Stimulated activated CD8-positive, alpha-beta memory T cell treated with anti-CD3 and anti-CD28 coated beads, Interleukin-4, amount 100 ng/mL, for 1 hour (primary cell): ENCODE measurements at places on chromosomes 6 and 20.

GRCh38 chr6:147603392-147604081 lies 95.0 kb downstream of the SAMD5 start:
- no peak for DNase-seq

GRCh38 chr6:127606131-127606562 lies 29.2 kb downstream of the C6orf58 start:
- no peak for DNase-seq

DNA sequence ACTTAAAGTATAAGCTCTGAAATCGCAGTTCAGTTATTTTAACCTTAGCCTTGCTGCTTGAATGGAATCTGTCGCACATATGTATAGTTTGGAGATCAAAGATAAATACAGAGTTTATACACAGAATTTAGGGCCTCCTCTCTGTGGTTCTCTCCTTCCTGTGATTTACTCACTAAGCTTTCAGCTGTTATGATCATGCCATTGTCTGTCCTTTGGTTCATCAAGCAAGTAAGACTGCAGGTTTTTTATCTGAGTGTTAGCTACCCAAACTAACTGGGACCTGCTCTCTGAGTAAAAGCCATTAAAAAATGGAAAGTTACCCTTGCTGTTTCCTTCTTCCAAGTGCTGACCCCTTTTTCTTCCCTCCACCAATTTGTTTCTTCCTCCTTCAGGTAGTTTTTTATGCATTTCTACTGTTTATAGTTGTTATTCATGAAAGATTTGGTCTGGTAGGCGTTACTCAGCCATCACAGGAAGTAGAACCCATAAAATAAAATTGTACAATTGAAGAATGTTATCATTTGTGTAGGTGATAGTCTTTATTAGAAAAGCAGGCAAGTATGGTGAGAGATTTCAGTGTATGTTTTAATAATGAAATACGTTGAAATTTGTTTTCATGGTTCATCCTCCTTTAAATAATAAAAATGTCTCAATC lies 33.7 kb upstream of the SUMO4 start:
- DNase-seq, result no peak

GRCh38 chr6:7540595-7540994 lies 876 bp upstream of the DSP start:
- DNase-seq, result no peak

DNA sequence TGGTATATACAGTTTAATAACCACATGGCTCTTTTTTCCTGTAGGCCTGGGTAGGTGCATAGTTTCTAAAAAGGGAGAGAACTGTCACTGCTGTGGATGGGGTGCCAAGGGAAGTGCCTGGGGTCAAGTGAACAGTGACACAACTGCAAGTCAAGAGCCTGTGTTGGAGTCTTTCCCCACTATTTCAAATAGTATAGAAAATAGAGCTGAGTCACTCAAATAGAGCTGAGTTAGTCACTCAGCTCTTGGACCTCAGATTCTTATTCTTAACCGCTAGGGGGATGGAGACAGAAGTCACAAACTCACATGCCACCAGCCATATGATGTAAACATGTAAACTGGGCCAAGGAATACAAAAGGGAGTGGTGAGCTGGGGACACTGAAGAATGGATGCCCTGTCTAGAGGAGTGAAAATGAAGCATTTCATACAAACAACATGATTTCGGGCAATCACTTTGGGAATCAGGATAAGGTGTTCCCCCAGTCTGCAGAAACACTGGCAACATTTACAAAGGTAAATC lies 2.1 kb downstream of the NQO2 start:
- no peak for DNase-seq

- DNase-seq, result no peak
These were observed 43.0 kb upstream of the GPR31 start for GRCh38 chr6:167200806-167201205.

DNA sequence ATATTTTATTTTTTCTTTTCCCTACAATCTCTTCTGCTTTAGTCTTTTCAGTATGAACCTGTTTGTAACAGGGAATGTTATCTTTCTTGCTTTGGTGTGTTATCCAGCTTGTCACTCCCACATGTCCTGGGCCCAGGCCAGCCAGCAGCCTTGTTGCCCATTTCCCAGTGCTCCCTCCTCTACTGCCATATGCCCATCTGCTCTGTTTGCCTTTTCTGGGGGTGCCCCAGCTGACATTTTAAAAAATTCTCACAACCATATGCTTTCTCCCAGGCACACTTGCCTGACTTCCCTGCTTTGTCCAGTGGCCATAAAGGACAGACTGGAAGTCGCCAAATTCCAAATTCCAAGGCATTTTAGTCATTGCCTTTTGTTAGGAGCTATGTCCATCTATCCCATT lies 23.6 kb upstream of the LMBRD1 start:
- DNase-seq, result no peak

GRCh38 chr6:4658486-4658885 lies 117.7 kb upstream of the CDYL start:
- DNase-seq, result no peak

DNA sequence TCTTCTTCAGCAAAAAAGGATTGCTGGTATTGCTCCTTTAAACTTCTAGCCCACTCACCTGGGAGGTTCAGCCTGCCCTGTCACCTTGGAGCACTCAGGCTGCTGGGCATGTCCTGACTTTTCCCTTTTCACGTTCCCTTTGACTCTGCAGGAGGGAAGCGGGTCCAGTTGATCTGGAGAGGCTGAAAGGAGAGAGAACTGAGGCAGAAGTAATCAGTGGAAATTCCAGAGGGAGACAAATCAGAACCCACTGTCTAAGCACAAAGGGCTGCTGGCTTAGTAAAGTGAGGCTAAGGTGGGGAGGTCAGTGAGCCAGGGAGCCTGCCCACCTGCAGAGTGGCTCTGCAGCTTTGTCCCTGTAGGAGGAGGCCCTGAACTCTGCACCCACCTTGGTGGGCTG lies 9.7 kb upstream of the SYNDIG1 start:
- DNase-seq, result no peak

GRCh38 chr6:163231356-163232014 lies 183.0 kb upstream of the QKI start:
- no peak for DNase-seq

DNA sequence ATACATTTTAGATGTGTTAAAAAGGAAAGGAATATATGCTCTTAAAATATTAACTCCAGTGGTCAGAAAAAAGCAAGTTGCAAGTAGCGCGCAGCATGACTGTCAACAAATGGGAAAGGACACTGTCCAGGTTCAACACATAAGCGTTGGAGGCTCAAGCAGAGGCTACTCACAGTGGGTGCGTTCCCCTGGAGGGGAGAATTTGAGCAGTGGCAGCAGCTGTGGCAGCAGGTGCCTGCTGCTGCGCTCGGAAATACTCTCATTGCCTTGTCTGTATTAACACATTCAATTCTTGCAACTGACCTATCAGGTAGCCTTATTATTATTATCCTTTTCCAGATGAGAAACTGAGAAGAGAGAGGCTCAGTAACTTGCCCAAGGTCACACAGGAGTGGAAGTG lies 21.9 kb upstream of the CCN6 start:
- DNase-seq, result no peak

DNA sequence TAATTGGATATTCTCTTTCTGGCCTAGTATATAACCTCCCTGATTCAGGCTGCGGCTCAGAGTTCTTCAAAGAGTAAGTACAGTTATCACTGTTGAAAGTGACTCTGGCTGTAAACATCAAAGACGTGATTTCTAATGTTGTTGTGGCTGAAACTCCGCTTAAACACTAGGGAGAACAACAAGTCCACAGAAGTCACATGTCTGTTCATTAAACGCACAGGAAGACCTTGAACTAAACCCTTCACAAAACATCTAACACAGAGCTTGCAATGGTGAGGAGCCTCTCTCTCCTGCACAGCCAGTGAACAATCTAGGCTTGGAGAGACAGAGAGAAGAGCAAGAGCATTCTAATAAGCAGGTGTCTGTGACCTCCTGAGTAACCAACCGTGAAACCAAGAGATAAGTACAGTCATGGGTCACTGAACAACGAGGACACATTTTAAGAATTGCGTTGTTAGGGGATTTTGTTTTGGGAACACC lies 249.3 kb downstream of the PRKN start:
- no peak for DNase-seq

DNA sequence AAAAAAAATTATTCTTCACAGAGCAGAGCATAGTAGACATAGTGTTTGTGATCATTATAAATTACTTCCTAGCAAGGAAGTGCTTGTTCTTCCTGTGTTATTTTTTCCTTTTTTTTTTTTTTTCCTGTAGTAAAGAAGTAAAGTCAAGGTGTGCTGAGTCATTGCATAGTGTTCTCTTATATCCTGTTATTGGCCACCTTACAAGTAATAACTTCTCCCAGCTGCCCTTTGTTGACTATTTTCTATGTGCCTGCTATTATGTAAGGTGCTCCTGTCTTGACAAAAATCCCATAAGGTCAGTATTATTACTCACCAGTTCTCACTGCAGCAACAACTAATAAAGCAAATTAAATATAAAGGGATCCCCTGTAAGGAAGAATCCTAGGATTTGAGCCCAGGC lies 195.3 kb downstream of the GJA1 start:
- no peak for DNase-seq

DNA sequence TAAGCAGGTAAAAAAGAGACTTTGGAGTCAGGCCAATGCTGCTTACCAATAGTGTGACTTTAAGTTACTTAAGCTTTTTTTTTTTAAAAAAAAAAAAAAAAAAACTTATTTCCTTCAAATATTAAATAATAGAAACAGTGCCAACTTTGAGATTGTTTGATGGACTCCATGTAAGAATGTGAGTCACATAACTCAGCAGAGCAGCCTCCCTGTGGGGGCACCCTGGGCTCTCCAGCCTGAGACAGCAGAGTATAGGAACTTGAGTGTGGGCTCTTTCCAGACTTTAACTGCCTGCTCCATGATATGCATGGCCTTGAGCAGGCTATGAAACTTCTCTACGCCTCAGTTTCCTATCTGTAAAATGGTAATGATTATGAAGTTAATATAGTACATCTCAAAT lies 113.3 kb upstream of the SAMD5 start:
- no peak for DNase-seq

GRCh38 chr6:38221251-38221650 lies 401.7 kb downstream of the ZFAND3 start:
- DNase-seq, result no peak

DNA sequence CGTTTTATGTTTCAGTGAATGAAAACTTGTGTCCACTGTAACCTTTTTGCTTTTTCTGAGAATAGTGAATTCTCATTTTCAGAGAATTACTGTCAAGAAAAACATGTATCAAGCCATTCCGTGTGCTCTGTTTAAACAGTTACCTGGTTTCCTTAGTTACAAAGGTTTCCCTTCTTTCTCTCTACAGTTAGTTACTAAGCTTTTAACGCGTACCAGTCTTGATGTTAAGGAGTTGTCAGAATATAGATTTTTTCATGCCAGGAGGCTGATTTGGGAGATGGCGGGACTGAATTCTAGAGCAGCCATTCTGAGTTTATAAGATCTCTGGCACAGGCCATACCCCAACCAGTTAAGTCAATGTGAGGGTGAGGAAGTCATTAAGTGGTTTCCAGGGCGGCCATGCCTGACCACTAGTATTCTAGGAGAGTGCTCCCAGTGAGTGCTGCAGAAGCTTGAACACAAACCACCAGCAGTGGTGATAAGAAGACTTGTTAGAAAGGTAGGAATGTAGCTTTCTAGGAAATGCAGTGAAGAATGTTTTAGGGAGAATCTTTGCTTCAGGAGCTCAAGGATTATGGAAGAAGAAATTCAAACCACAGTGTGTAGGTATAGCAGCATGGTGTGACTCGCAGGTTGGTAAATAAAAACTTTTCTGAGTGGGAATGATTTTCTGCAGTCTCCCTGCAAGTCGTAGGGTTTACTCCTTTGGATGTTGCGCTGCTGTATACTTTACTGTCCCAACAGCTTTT lies 112.9 kb downstream of the JARID2 start:
- no peak for DNase-seq

GRCh38 chr20:61123286-61123685 lies 128.8 kb upstream of the CDH4 start:
- no peak for DNase-seq

DNA sequence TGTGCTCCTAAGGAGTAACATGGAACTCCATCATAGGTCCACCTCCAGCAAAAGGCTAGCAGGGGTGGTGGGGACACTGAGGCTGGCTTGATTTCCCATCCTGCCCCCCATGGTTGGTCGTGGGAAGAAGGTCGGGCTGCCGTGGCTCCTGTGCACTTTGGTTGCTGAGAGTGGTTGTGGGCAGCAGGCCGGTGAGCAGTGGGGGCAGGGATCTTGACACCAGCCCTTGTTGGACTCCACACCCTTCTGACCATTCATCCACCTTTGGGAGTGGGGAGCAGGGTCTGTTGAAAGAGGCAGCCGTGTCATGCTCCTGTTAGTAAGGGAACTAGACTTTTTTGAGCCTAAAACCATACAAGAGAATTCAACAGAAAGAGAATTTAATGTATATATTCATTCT lies 175.2 kb downstream of the ARID1B start:
- no peak for DNase-seq

DNA sequence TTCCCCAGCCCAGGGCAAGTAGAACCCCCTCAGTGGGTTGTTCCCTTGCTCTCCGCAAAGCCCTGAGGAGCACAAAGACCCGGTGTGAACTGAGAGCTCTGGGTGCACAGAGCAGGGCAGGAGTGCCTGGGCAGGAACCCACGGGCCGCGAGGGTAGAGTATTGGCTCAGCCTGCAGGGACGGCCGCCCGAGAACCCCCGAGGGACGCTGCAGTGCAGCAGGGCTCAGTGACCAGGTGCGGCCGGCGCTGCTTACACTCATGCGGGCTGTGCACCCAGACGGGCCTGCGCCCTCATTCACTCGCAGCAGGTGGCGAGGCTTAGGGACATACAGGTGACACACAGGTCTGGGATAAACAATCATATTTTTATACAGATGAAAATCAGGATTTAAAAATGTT lies 51.9 kb upstream of the PDE10A start:
- DNase-seq, result no peak

DNA sequence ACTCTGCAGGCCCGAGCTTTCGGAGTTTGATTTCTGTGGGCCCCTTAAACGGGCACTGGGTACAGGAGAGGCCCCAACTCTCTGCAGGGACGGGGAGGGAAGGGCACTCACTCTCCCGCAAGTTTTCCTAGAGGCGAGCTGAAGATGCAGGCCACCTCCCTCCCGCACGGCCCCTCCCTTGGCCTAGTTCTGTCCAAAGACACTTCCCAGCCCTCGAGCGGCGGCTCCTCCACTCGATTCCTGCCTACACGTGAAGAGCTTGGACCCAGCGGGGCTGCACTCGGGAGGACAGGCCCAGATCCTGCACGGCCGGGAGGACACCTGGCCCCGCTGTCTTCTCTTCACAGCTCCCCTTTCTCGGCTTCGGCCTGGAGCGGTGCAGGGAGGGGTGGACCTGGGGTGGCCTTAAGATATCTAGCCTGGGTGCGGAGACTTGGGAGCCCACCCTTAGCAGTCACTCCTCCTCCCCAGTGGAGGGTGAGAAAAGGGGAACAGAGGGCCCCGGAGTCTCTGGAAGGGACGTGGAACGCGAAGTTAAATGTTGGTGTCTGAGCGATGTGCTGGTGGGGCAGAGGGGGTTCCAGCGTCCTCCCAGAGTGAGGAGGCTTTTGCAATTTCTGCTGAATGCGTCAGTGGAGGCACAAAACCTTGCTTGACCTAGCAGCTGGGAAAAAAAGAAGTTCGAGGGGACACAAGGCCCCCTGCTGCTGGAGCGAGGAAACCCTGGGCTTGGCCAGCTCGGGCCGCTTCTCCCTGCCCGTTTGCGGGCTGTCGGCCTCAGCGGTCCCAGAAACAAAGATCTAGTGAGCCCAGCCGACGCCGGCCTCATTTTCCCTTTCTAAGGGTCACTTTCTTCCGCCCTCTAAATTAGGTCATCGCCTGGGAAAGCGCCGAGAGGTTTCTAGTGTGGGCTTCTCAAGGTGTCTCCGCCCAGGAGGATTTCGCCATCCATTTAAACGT lies 4.9 kb downstream of the OLIG3 start:
- DNase-seq, result no peak
